CD4-positive, alpha-beta T cell treated with Interleukin-21 for 1 hour (primary cell): ENCODE measurements at places on chromosomes 16 and 17.

- DNase-seq = no peak
Observed at GRCh38 chr16:86791287-86792035, 213.1 kb downstream of the FOXL1 start.

- DNase-seq = no peak
Observed at GRCh38 chr16:23395732-23396131, 57.3 kb downstream of the COG7 start.

GRCh38 chr17:35537601-35538141 lies at the start of gene SLFN12L:
TSS of gene SLFN12L (minus strand) at chr17:35537678. CDS start at chr17:35522364, 15,314 bp downstream.
- peak; percentile 78 for DNase-seq

- no peak for DNase-seq
Observed at GRCh38 chr16:89045181-89045815, 48.4 kb upstream of the ACSF3 start.

GRCh38 chr16:88790312-88791211 lies 5.5 kb upstream of the PIEZO1 start:
- DNase-seq = peak; percentile 69

- DNase-seq = no peak
Observed at GRCh38 chr16:61858988-61859387, 177.2 kb downstream of the CDH8 start.

DNA sequence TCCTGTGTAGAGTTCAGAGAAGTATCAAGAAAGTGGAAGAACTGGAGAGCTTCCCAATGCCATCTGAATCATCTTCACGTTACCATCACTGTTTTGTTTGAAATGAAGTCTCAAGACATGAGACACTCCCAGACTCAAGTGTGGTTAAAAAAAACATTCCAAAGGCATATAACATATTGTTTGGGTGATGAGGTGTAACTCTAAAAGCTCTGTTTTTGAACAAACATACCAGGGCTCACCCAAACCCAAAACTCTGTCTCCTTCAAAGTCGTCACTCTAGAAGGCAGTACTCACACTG lies 6.3 kb upstream of the ZCCHC14 start:
- no peak for DNase-seq

- no peak for DNase-seq
Observed at GRCh38 chr17:57567251-57567650, 177.8 kb downstream of the CCDC182 start.

GRCh38 chr16:65728652-65729051 lies 606.8 kb upstream of the CDH11 start:
- DNase-seq = no peak
